Hair follicular keratinocyte (primary cell): ENCODE measurements at places on chromosomes 13 and 19. TPM values are rescaled to one million over a fixed set of nuclear protein-coding genes. Genes with fewer than 3 reads are reported as not detected.

Gene TLE2
- 0.11 and 1.5 TPM in 2 replicates for total RNA-seq

Gene AZU1
- not detected in 2 replicates for total RNA-seq

Gene ZNF525
- total RNA-seq, result 6.0 and 6.1 TPM in 2 replicates

Gene NPHS1
- total RNA-seq, result not detected in 2 replicates

Gene HCN2
- 0.08 TPM in 1 of 2 replicates, not detected in the other for total RNA-seq

Gene CGB5
- total RNA-seq, result not detected in 2 replicates

Gene ZNF85
- 1.4 and 5.2 TPM in 2 replicates for total RNA-seq

Gene CERS4
- 7.3 and 9.1 TPM in 2 replicates for total RNA-seq

Gene PNPLA6
- total RNA-seq, result 73.2 and 75.9 TPM in 2 replicates

Gene SOX21
- total RNA-seq, result not detected in 2 replicates

Gene RUBCNL
- 0.65 and 0.78 TPM in 2 replicates for total RNA-seq

Gene TUBA3C
- total RNA-seq, result not detected in 2 replicates

Gene DMKN
- 317 and 408 TPM in 2 replicates for total RNA-seq

Gene EDNRB
- total RNA-seq, result not detected in 2 replicates

Gene ZNF610
- 0.70 and 2.6 TPM in 2 replicates for total RNA-seq

Gene ARL11
- 0.08 TPM in 1 of 2 replicates, not detected in the other for total RNA-seq

Gene ALOX5AP
- total RNA-seq, result 1.1 and 6.3 TPM in 2 replicates

Gene CEACAM20
- total RNA-seq, result not detected in 2 replicates

Gene C19orf47
- total RNA-seq, result 5.3 and 12.9 TPM in 2 replicates

Gene HS6ST3
- not detected in 2 replicates for total RNA-seq

Gene PSG11
- total RNA-seq, result not detected in 2 replicates

Gene NCR1
- not detected in 2 replicates for total RNA-seq

Gene PDX1
- not detected in 2 replicates for total RNA-seq

Gene NALCN
- 0.46 TPM in 1 of 2 replicates, not detected in the other for total RNA-seq

Gene GNG14
- not detected in 2 replicates for total RNA-seq

Gene MAB21L1
- 0.30 TPM in 1 of 2 replicates, not detected in the other for total RNA-seq

Gene CRLF1
- total RNA-seq, result 0.31 and 1.1 TPM in 2 replicates

Gene PCDH17
- not detected in 2 replicates for total RNA-seq

Gene DACH1
- total RNA-seq, result not detected in 2 replicates

Gene FREM2
- total RNA-seq, result 0.08 and 0.16 TPM in 2 replicates

Gene ZNF419
- total RNA-seq, result 8.1 and 10.0 TPM in 2 replicates

Gene ZNF471
- total RNA-seq, result 0.80 and 1.9 TPM in 2 replicates

Gene TNNI3
- total RNA-seq, result 2.6 and 4.0 TPM in 2 replicates

Gene SLC27A1
- 8.1 and 21.4 TPM in 2 replicates for total RNA-seq

Gene APOE
- total RNA-seq, result 74.5 and 195 TPM in 2 replicates

Gene CD37
- not detected in 2 replicates for total RNA-seq

Gene PRSS57
- total RNA-seq, result not detected in 2 replicates

Gene PBX4
- total RNA-seq, result 0.46 and 0.86 TPM in 2 replicates

Gene EXOC3L2
- total RNA-seq, result 0.38 and 2.0 TPM in 2 replicates

Gene C19orf73
- 4.1 and 5.4 TPM in 2 replicates for total RNA-seq

Gene GPR12
- total RNA-seq, result not detected in 2 replicates

Gene SHISA7
- total RNA-seq, result not detected in 2 replicates

Gene CPAMD8
- 2.1 and 3.7 TPM in 2 replicates for total RNA-seq

Gene WDR18
- total RNA-seq, result 68.2 and 87.6 TPM in 2 replicates

Gene CYP2F1
- not detected in 2 replicates for total RNA-seq

Gene ZNF729
- total RNA-seq, result not detected in 2 replicates

Gene LYPD4
- total RNA-seq, result not detected in 2 replicates

Gene FUT2
- 1.4 and 4.8 TPM in 2 replicates for total RNA-seq

Gene TMEM259
- total RNA-seq, result 142 and 147 TPM in 2 replicates
